Mesothelial cell of epicardium (in vitro differentiated cells): ENCODE measurements at places on chromosomes 4 and X.

DNA sequence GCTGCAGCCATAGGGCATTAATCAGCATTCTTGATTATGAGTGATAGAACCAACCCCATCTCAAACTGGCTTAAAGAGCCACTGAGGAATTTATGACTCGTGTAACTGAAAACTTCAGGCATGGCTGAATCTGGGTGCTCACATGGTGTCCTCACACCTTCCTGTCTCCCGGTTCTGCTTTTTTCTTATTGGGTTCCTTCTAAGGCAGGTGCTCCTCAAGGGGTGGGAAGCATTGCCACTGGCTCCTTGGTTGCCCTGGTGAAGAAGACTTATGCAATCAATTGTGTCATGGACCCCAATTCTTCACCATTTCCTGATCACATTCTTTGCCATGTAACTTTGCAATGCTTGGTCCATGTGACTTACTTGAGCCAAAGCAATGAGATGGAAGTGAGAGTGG, 4.3 kb upstream of the ZCCHC4 start:
- no peak for DNase-seq

GRCh38 chr4:54085284-54085683, 14.7 kb upstream of the GSX2 start:
- no peak for DNase-seq

DNA sequence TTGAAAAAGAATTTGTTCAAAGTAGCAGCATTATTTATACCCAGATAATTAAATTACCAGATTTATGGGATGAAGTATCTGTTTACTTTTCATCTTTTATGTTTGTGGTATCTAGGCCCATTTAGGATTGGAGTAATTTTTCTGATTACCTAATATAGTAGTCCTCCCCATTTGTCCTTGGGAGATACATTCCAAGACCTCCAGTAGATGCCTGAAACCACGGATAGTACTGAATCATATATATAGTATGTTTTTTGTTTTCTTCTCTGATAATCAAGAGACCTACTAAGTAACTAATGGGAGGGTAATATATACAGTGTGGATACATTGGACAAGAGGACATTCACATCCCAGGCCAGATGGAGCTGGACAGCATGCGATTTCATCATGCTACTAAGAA, 30.7 kb upstream of the PTPN13 start:
- DNase-seq, result no peak

GRCh38 chr4:108662629-108663028, 12.2 kb downstream of the OSTC start:
- no peak for DNase-seq

DNA sequence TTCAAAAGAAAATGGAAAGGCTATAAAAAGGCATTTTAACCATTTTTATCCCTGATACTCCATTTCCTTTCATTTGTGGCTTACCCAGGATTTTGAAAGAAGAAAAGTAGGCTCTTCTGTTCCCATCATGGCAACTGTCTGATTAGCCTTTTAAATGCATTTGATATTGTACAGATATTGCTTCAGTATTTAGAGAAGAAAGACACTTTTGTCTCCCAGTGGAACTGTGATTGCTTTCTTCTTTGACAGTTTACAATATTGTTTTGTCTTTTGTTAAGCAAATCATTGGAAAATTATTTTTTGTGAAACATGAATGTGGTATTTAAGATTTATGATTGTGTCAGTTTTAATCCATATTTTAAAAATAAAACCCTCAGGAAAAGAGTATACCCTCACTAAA, 297.4 kb upstream of the TACR3 start:
- no peak for DNase-seq

DNA sequence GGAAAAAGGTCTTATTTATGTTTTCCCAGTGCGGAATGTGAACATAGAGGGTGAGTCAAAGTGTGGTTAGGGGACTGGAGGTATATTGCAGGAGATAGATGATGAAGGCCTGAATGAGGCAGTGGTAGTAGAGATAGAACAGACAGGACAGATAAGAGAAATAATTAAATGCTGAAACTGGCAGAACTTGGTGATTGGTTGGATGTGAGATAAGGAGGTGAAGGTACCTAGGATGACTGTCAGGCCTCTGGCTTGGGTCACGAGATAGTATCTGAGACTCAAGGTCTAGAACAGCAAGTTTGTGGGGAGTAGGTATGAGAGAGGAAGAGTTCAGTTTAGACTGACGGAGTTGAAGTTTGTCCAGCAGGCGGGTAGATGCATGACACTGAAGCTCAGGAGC, 3.5 kb downstream of the MND1 start:
- no peak for DNase-seq

DNA sequence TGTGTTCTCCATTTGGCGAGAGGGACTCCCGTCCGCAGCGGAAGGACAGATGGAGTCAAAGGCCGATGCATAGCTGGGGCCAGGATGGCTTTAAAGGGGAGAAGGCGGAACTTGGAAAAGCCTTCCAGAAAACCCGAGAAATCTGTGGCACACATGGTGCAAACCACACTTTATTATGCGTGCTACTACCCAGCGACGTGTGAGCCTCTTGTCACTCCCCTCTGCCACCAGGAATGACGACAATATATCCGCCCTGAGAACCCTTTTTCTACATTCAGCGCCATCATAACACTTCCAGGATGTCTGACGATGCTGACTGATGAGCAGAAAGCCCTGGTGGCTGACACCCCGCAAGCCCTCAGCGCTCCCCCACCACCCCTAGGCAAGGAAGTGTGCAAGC, 689 bp upstream of the DCHS2 start:
- no peak for DNase-seq

GRCh38 chr4:91064157-91064853, 937.1 kb downstream of the CCSER1 start:
- peak; percentile 71 for DNase-seq

DNA sequence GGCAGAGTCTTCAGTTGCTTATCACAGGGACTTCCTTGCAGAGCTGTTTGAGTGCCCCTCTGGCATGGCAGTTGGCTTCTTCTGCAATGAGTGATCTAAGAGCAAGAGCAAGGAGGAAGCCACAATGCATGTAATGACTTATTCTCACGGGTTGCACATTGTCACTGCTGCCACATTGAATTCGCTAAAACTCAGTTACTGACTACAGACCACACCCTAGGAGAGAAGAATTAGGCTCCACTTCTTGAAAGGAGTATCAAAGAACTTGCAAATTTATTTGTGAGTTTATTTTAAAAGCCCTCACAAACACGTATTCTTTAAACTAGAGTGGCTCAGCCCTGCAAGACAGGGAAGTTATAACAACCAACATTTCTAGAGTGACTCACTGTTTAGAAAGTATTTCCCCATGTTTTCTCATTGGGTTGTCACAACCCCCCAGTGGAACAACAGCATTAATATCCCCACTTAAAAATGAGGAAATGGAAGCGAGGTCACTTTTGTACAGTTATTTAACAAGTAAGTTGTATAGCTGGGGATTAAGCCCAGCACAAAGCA, 32.4 kb upstream of the RBPJ start:
- DNase-seq, result no peak

DNA sequence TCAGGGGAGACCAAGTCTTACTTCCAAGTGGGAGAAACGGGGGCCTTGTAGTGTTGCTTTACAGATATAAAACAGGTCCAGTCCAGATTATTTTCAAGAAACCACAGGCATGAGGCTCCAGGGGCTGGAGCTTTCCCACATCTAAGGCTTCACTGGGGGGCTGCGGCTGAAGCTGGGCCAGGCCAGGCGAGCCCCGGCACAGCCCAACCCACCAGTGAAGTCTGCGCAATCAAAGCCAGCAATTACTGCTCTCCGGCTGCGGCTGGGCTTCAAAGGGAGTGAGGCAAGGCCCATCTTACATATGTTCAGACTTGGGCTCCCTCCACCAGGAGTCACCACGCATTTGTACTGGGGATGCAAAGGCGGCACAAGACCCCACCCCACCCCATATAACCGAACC, 61.7 kb downstream of the HADH start:
- DNase-seq, result no peak

DNA sequence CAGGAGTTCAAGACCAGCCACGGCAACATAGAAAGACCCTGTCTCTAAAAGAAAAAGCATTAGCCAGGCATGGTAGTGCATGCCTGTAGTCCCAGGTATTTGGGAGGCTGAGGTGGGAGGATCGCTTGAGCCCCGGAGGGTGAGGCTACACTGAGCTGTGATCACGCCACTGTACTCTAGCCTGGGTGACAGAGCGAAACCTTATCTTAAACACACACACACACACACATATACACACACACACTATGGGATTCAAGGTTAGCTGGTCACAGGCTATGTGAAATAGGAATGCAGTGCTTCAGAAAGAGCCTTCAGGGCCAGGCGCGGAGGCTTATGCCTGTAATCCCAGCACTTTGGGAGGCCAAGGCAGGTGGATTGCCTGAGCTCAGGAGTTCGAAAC, 23.5 kb downstream of the NLGN3 start:
- DNase-seq, result no peak

- no peak for DNase-seq
These were observed 48.5 kb downstream of the CCKAR start for GRCh38 chr4:26441771-26442170.

DNA sequence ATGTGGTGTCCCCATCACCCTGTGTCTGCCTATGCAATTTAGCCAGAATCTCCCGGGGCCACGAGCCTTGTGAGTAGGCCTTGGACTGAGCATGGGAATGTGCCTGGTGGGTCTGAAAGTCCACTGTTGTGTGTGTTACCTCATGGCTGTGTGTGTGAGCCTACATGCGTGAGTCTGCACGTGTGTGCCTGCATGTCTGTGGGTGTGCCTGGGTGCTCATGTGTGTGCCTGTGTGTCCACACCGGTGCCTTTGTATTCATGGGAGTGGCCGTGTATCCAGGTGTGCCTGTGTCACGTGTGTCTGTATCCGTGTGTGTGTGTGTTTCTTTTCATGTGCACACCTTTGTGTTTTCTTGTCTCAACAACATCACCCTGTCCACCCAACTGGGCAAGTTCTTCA, 14.2 kb downstream of the ATP5ME start:
- DNase-seq, result no peak

GRCh38 chr4:18391354-18391728, 369.8 kb upstream of the LCORL start:
- DNase-seq, result no peak

GRCh38 chrX:106588801-106589200, 23.0 kb upstream of the RADX start:
- no peak for DNase-seq

- DNase-seq, result no peak
These were observed 24.2 kb downstream of the GPRIN3 start for GRCh38 chr4:89283226-89284009.

DNA sequence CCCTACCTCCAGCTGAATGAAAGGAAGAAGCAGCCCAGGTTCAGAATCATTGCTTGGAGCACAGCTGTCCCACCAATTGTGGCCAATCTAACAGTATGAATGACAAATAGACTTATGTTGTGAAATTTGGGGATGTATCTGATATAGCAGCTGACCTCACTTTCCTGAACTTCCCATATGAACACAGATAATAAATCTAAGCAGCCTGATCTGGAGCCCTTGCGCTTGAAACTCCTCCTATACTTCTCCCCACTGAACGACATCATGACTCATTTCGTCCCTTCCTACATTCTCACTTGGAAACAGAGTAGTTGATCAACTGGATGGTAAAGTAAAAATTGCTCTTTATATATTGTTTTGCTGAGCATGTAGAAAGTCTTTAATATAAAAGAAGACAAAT, 24.2 kb upstream of the AMELX start:
- no peak for DNase-seq

- no peak for DNase-seq
These were observed 3.2 kb upstream of the CDKN2AIP start for GRCh38 chr4:183441276-183441675.

- no peak for DNase-seq
These were observed 19.1 kb downstream of the SH3BP2 start for GRCh38 chr4:2811830-2812611.

- no peak for DNase-seq
These were observed 73.2 kb upstream of the VCX2 start for GRCh38 chrX:8244301-8244700.

- no peak for DNase-seq
These were observed 30.2 kb downstream of the SMIM14 start for GRCh38 chr4:39608451-39608850.

DNA sequence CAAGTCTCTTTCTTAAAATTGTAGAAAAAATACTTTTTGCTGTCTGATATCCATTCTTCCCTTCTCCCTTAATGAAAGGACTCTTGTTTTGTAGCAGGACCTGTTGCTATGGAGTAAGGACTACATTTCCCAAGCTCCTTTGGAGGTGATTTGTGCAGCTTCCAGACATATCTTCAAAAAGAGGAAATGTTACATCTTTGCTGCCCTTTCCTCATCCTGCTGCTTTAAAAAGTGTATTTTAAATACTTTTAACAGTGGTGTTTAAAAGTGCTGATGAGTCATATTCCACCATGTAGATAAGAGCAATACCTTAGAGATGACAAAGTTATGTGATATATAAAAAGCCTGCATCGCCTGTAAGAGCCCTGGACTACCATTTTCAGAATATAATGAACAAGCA, 98.7 kb downstream of the CFAP299 start:
- no peak for DNase-seq

- no peak for DNase-seq
These were observed 264.5 kb downstream of the RCHY1 start for GRCh38 chr4:75249739-75250138.

- no peak for DNase-seq
These were observed 393.4 kb downstream of the PABPC4L start for GRCh38 chr4:133808151-133808550.

DNA sequence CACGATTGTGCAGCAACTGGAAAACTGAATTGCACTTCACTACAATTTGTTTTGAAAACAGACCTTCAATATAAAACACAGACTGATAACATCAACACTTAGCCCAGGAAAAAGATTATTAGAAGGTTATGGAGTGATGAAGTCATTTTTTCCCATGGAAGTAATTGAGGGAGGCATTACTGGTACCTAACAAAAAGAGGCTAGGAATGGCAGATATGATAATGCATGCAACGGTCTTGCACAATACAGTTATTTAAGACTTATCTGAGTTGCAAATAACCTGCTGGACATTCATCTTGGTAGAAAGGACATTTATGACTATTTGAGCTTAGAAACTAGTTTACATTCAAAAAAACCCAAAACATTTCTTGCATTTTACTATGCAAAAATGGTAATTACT, 1031.9 kb downstream of the FAT4 start:
- no peak for DNase-seq

- DNase-seq, result no peak
These were observed 204.6 kb upstream of the SLIT2 start for GRCh38 chr4:20046931-20047677.

GRCh38 chr4:53786632-53787031, 195.3 kb upstream of the LNX1 start:
- no peak for DNase-seq
